Posterior vena cava (tissue), 2 donors: ENCODE measurements at places on chromosomes 4 and X. TPM values are rescaled to one million over a fixed set of nuclear protein-coding genes. Genes with fewer than 3 reads are reported as not detected.

The GASK1B gene
- 51.6 TPM for total RNA-seq

The RASGEF1B gene
- total RNA-seq, result 7.5 TPM

The GEMIN8 gene
- 13.7 TPM for total RNA-seq

The RNF212 gene
- total RNA-seq, result 0.76 TPM

The NUP62CL gene
- not detected for total RNA-seq

The VCX gene
- total RNA-seq, result not detected

The CT45A1 gene
- total RNA-seq, result not detected

- DNase-seq, result no peak
These were observed 30.6 kb upstream of the ETNPPL start for GRCh38 chr4:108793415-108793814.

DNA sequence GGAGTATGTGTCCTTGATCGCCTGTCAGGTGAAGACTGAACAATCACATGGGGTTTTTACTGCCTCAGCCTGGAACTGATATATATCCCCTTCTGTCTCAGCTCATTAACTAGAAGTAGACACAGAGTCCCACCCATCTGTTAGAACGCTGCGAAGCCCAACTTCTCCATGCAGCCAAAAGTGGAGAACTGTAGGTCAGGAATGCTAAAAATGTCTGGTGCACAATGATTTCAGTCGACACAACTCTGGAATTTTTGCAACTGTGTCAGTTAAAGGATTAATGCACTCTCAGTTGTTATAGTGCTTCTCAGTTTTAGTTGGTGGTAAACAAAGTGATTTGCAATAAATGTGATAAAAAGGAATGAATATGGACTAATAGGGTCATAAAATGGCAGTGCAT is 287.2 kb downstream of the INPP4B start:
- DNase-seq, result no peak

DNA sequence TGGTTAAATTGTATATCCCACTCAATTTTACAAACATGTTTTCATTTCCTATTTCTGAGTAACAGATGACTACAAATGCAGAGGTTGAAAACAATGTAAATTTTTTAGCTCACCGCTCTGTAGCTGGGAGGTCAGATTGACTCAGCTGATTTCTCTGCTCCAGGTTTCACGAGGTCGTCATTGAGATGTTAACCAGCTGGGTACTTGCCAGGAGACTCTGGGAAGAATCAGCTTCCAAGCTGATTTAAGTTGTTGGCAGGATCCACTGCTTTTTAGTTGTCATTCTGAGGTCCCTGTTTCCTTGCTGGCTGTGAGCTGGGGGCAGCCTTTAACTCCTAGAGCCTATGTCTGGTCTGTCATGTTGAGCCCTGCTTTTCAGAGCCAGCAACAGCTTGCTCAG is 864.3 kb upstream of the AGA start:
- DNase-seq, result no peak

GRCh38 chr4:183118585-183118984 is 19.5 kb downstream of the WWC2 start:
- DNase-seq, result no peak

DNA sequence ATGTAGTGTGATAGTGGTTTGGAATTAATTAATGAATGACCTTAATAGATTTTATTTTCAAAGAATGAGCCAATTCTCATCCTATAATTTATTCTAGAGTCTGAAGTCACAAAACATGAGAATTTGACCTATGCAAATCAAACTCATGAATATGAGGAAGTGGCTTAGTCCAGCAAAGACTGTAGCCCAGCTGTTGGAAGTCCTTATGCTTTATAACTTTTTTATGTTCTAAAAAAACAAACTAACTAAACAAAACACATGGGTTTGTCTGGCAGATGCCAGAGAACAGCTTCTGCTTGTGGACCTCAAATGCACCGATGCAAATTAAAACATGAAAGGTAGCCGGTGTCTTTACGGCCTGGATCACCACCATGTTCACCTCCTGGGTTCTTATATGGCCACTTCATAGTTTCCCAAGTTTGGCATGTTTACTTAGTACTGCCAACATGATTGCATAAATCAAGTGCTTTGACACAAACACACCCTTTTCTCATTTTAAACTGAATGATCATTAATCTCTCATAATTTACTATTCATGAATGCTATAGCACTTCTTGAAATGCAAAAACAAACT is 277.4 kb downstream of the PAPSS1 start:
- DNase-seq, result no peak

- no peak for DNase-seq
These were observed 1492.7 kb upstream of the IGFBP7 start for GRCh38 chr4:58602731-58603359.

- DNase-seq, result no peak
These were observed 74.5 kb upstream of the BOD1L1 start for GRCh38 chr4:13701937-13702446.

DNA sequence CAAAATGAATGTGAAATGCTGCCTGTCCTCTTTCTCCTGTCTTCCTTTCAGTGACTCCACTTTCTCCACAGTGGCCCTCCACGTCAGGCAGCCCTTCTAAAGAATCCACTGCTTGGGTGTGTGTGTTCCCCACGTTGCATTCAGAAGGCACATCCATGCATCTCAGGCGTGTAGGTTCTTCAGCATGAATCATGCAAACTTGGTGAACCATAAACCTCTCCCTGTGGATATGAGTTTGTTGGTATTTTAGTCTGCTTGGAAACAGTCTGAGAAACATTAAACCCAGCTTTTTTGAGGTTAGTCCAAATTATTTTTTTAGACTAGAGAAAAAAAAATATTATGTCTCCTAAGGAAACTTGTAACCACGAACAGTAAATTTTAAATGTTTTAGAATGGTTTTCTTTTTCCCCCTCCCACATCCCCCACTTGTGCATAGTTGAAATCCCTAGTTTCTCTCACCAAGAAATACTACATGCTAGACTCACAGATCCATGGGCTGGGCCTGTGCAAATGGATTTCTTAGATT is 251.6 kb downstream of the CBR4 start:
- no peak for DNase-seq

DNA sequence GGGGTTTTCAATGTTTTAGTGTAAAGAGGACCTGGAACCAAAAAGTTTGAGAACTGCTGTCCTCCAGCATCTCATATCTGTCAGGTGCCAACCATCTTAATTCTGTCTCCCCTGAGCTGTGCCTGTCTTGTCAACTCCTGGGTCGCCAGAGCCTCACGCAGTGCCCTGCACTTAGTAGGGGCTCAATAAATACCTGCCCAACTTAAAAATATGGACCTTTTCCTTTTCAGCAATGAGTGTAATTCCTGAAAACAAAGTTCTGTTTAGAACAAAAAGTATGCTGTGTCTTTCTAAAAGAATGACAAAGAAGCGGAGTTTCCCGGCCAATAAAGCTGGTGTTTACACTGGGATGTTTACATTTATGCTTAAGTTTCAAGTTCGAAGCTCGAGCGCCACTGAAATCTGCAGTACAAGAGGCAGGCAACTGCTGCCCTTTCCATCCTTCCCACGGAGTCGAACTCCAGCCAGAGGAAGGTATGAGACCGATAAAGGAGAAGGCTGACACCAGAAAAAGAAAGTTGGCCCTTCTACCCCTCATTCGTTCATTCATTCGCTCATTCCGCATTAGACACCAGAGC is 1.1 kb upstream of the HTATSF1 start:
- no peak for DNase-seq

GRCh38 chr4:148944136-148944838 is 502.1 kb upstream of the NR3C2 start:
- DNase-seq, result no peak

GRCh38 chrX:9396930-9397329 is 67.9 kb upstream of the TBL1X start:
- no peak for DNase-seq

DNA sequence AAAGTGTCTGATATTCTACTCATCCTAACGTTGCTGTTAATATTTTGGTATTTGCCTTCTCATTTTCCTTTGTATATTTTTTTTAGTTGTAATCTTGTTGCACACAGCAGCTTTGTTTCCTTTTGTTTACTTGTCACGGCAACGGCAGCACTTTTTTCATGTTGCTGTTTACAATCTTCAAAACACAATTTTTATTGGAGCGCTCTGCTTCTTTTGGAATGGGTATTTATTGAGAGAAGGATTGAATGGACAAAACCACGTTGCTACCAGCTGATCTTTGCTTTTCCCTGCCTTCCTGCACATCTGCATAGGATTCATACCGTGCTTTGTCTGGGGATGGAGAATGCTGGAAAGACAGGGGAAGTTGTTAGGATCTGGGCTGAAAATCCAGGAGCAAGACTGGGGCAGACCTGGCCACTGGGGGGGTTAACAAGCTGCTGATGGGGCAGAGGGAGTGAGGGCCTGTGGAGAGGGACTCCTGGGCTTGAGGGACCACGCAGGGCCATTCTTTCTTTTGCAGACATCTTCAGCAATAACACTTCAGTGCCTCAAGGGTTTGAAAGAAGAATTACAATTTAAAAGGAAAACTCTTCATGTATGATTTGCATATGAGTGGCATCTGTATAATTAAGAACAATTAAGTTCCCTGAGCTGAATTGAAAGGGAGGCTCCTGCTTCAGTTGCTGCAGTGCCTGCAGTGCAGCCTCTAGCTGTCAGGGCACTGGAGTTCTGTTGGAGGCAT is 69.8 kb downstream of the TMEM131L start:
- DNase-seq, result no peak

DNA sequence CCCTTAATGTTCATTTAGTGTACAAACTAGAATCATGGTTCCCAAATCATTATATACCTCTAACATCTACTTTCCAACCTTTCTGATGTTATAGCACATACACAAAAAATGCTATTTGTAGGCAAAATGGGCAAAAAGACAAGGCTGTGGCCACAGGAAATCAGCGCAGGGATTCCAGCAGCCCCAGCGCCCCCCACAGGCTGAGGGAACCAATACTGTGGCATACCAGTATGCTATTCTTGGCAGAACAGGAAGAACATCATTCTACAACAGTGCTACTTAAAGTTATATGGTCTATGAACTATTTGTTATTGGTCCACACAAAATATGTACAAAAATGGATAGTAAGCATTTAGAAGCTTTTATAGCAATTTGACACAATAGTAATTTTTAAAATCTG is 25.3 kb downstream of the STEEP1 start:
- DNase-seq, result no peak

DNA sequence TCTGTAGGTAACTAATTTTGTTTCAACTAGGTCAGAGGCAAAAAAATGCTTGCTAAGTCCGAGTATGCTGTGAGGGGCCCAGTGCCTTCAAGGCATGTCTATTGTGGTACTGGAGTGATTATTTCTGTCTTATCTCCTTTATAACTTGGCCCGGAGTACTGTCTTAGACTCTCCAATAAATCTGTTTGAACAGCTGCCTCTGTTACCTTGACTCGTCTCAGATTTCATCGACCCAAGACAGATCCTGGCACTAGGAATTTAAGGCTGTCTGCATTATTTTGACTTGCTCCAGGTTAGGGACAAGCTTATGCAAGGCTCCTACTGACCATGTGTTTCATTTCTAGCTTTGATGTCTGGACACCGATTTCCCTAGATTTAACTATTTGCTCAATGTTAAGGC is 41.1 kb upstream of the NKAP start:
- DNase-seq, result no peak

GRCh38 chr4:150080337-150080736 is 2.1 kb downstream of the DCLK2 start:
- DNase-seq, result no peak

DNA sequence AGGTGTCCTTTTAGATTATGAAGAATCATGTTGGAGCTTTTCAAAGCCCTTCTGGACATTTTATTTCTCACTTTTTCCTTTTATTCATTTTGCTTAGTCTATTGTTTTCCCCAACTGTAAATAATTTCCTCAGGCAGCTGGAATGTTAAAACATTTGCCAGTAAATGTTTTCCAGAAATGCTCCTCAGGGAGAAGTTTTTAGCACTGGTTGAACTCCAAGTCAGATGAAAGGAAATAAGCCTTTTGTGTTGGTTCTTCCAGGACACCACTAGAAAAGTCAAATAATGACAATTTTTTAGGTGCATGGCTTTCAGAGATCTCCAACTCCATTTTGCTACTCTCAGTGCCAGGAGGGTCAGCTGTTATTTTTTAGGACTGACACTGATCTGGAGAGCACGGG is 127.9 kb downstream of the IL13RA2 start:
- DNase-seq, result no peak

- DNase-seq, result no peak
These were observed 157.4 kb downstream of the HS3ST1 start for GRCh38 chr4:11271263-11271662.

DNA sequence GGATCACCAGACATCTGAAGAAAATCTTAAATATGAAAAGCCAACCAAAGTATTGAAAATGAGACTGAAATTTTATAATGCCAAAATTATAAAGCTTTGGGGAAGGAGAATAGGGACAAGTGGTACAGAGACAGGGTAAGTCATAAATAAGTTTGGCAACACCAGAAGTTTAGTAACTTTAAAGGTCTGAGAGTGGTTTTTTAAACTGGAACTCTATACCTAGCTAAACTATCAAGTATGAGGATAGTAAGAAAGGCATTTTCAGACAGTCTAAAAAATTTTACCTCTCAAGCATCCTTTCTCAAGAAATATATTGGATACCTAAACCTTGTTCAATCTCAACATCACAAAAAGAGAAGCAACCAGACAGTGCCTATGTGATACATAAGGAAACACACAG is 92.4 kb downstream of the ANKRD17 start:
- DNase-seq, result no peak

DNA sequence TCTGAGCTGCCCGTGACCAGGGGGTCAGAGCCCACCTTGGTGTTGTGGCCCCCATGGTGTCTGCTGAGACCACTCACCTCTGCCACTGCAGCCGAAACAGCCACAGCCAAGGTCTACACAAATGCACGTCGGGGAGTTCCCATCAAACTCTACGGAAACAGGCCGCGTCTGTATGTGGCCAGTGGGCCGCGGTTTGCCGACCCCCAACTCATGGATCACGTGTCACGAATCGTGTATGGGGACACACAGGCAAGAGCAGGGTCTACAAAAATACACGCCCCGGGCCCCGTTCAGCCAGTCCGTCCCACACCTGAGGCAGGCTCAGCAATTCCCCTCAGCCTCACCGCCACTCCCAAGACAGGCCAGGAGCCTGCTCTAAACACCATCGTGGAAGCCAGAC is 53.8 kb downstream of the FAM53A start:
- DNase-seq, result no peak

DNA sequence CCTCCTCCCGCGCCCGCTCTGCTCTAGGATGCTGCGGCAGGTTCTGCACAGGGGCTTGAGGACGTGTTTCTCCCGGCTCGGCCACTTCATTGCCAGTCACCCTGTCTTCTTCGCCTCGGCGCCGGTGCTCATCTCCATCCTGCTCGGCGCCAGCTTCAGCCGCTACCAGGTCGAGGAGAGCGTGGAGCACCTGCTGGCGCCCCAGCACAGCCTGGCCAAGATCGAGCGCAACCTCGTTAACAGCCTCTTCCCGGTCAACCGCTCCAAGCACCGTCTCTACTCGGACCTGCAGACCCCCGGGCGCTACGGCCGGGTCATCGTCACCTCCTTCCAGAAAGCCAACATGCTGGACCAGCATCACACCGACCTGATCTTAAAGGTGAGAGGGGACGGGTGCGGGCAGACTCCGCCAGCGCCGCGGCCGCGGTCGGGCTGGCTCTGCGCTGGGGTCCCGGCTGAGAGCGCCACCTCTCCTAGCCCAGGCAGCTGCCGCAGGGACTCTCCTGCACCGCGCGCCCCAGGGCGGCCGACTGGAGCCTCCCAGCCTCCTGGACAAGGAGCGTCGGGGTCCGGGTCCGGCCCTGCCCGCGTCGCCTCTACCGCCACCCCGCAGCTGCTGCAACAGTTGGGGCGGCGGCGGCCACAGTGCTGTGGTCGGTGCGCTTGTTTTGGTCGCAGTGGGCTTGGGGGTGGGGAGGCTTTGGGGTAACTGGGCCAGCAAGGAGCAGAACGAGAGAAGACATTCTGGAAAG is at the start of gene PTCHD1:
Gene PTCHD1, plus strand, starts transcription at position 2 of the 752 bp plus-strand sequence. Its CDS starts 27 bp downstream, at position 29.
- DNase-seq, result no peak
